ENCODE measurements at places on chromosomes 7 and 10. TPM values are rescaled to one million over a fixed set of nuclear protein-coding genes. Genes with fewer than 3 reads are reported as not detected.
A peak's percentile ranks its signal among the peaks of the same experiment; 100 is the strongest.

- DNase-seq: no peak
Observed at GRCh38 chr7:1137517-1138167, 22.4 kb downstream of the ZFAND2A start.

GRCh38 chr7:81416659-81417058, 353.2 kb downstream of the HGF start:
- DNase-seq: no peak

IQUB gene
- total RNA-seq: 11.3 TPM

ATP6V0E2 gene
- 113 TPM for total RNA-seq

SFRP4 gene
- 15.9 TPM for total RNA-seq

PAPOLB gene
- total RNA-seq: 0.34 TPM

DNA sequence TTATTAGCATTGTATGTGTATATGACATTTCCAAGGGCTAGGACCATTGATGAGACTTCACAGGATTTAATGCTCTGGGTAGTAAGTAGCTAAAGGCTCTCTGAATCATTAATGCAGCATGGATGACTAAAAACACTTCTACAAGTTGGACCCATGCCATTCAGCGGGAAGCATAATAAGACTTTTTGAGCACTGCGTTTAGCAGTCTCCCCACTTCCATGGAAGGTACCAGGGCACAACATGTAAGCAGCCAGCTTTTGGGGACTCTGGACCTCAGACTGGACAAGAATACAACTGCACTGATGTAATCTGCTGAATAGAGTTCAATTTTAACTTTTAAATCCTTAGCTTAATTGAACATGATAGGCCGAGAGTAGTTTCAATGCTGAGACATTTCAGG, 191.7 kb upstream of the IMMP2L start:
- no peak for DNase-seq

- peak; percentile 21 for DNase-seq
Observed at GRCh38 chr10:54800741-54801421, at the start of gene PCDH15. PCDH15 (minus strand) TSS chr10:54801231; CDS start chr10:54664262, 136,969 bp downstream.

- DNase-seq: peak; percentile 96
Observed at GRCh38 chr7:76069238-76069638, 21.3 kb downstream of the MDH2 start.

All from thyroid gland (tissue), 4 donors.